ENCODE measurements at places on chromosomes 2 and 18.

- no peak for DNase-seq
Observed at GRCh38 chr2:62267696-62268095, 71.8 kb downstream of the B3GNT2 start.

DNA sequence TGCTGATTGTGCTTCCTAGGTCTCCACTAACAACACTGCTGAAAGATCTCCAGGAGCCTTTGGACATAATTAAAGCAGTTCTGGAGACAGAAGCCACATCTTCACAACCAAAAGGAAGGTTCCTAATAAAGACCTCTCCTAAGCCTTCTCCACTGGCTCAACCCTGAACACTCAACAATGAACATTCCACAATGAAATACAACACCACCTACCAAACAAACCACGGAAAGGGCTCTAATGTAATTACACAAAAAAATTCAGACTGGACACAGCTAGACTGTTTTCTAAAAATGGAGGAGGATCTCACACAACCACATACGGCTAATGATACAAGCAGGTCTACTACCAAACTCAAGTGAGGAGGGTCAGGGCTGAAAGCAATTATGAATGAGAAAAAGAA, 43.6 kb downstream of the NOL10 start:
- no peak for DNase-seq

DNA sequence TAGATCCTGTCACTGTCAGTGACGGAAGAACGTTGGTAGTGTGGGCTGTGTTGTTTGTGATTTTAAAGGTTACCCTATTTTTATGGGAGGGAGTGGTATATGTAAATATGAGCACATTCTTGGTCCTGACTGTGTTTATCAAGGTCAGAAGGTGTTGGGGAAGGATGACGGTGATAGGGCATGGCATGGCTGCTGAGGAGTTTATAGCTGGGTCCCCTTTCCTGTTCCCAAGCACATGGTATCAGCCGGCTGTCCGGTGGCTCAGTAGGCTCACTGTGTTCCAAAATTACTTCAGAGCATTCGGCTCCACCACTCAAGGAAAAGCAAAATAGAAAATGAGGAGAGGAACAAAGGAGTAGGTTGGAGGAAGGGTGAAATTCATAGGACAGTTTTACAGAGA, 28.6 kb downstream of the IRS1 start:
- no peak for DNase-seq

GRCh38 chr2:173898996-173899395, 66.2 kb downstream of the SP3 start:
- no peak for DNase-seq

- no peak for DNase-seq
Observed at GRCh38 chr2:54551123-54551756, 95.1 kb downstream of the SPTBN1 start.

GRCh38 chr18:39951142-39951720, 2003.8 kb upstream of the PIK3C3 start:
- no peak for DNase-seq

DNA sequence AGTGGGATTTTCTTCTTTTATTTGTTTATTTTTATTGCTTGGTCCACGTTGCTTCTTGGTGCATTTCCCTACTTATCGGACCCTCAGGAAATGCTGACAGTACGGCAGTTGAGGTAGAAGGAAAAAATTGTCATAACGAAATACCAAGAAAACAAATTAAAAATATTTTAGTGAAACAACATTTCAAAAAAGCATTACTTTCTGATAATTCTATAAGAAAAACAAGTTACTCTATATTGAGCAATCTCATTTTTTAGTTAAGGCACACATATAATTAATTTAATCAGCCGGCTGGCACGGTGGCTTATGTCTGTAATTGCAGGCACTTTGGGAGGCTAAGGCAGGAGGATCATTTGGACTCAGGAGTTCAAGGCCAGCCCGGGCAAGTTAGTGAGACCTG, 102.1 kb downstream of the SH3YL1 start:
- DNase-seq, result no peak

DNA sequence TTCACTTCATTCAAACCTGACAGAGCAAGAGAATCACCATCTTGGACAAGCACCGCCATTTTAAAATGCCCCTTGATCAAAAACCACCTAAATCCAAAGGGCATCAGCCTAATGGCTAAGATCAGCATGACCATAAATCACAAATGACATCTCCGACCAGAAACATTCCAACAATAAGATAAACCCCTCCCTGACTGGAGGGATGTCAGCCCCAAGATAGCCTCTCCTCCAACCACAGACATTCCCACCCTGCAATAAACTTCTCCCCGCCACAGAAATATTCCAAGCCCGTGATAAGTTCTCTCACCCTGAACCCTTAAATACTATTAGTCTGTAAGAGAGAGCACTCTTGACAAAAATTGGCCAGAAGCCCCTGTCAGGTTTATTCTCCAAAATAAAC, 21.6 kb upstream of the LYPD1 start:
- DNase-seq, result no peak

DNA sequence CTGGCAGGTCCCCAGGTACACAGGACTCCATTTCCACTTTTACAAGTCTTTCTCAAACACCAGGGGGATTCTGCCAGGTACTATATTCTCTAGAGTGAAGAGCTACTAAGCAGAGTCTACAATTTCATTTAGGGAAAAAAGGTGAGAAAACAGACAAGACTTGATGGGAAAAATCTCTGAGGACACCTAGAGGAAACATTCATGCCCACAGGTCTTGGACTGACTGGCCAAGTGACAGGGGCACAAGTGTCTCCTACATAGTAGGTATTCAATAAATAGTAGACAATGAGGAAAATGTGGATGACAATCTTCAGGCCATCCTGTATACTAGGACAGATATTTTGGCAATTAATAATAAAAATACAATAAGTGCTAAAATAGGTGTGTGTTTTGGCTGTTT, 228.6 kb downstream of the CLIP4 start:
- DNase-seq, result no peak

DNA sequence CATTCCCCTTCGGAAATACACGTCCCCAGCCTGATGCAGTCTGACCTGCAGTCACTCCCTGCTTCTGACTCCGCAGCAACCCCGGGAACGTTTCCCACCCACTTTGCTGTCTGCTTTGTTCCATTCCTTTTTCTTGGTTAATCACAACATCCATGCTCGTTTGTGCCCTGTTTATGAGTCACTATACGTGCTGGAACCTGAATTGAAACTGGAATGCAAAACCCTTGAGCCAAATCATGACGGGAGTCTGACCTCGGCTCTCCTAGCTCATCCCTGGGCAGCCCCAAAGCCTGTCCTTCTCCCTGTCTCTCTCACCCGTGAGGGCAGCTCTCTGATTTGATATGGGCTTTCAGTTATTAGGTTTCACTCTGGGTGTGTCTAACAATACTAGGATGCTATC, 57.1 kb upstream of the RNF152 start:
- no peak for DNase-seq

- no peak for DNase-seq
Observed at GRCh38 chr2:48883661-48884060, 128.1 kb upstream of the LHCGR start.

DNA sequence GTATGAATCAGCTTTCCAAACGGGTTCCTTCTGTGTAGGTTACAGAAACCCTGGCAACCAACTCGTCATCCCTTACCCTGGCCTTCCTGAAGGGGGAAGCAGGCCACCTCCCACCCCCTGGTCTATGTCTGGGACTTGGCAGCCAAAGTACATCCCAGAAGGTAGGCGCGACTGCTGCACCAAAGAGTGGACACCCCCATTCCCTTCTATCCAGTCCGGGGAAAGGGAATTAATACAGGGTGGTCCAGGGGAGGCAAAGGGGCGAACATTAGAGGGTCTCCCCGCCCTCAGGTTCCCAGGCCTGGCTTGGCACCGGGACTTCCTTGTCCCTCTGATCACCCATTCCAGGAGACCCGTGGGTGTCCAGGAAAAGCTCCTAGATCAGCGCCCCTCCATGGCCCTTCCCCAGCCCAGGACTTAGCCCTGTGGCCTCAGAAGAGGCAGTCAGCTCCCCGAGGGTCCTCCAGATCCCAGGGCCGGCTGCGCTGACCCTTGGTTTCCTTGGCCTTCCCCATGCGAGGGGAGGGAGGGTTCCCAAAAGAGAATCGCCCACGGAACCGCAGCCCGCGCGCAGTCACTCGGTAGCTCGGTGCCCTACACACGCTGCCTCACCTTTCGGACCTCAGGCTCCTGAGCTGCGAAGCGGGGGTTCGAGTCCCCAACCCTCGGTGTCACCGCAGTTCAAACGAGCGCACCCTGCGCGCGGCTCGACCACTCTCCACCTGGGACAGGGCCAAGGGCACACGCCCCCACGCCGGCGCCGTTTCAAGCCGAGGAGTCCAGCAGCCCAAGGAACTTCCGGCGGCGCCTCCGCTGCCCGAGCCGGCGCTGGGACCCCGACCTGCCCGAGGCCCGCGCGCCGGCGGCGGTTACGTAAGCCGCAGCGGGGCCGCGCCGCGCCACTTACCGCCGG, at the start of gene PER2:
PER2 (minus strand) TSS at position 874 of the 913 bp plus-strand sequence. CDS start 10,674 bp downstream, outside the sequence.
- peak; percentile 27 for DNase-seq

- no peak for DNase-seq
Observed at GRCh38 chr2:159505196-159505595, 111.2 kb downstream of the BAZ2B start.

DNA sequence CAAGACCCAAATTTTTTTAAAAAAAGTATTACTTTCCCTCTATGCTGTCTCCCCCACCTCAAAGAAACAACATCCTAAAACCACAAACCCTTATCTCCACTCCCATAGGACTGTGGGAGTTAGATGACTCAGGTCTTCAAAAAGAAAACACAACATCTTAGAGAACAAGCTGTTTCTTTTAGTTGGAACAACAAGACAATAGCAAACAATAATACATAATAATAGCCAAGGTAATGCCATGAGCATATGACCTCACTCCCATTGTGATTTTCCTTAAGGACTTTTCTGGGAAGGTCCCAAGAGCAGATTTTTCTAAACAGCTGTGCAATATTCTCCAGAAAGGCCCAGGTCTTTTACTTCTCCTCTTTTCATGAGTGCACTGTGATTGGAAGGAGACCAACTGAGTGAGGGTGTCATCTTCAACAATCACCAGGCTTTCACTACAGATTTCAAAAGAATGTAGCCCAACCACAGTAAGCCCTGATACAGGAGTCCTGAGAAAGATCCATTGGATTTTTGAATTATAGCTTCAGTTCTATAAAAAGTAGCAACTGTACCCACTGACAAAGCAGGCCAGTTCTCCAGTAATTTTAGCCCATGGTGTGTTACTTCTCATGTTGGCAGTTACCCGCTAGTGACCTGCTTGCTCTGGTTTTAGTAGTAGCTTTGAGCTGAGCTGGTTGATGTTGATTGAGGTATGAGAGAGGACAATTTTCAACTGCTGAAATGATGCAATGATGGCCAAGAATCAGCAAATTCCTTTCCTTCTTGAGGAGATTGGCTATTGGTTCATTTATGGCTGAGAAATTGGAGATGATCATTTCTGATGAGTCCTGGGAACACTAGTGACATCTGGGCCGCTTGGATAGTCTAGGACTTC, 144.5 kb upstream of the TCF4 start:
- DNase-seq, result no peak

DNA sequence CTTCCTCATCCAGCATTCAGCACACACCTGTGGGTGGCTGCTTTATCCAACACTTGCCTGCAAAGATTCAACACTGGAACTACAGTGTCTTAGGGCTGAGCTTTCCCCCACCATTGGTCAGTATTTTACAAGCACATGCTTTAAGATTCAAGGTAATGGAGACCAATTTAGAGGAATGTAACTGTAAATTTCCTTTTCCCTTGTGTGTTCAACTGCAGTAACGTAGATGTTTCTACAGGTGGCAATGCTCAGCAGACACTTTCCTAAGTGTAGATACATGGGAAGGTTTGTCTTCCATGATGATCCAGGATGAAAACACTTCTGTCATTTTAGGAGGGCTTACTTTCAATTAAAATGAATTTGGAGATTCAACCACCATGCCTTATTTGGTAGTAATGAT, 143.6 kb upstream of the PXDN start:
- no peak for DNase-seq

GRCh38 chr2:156907806-156908205, 349.7 kb upstream of the GALNT5 start:
- no peak for DNase-seq

GRCh38 chr2:188345831-188346458, 54.3 kb downstream of the GULP1 start:
- DNase-seq, result no peak

DNA sequence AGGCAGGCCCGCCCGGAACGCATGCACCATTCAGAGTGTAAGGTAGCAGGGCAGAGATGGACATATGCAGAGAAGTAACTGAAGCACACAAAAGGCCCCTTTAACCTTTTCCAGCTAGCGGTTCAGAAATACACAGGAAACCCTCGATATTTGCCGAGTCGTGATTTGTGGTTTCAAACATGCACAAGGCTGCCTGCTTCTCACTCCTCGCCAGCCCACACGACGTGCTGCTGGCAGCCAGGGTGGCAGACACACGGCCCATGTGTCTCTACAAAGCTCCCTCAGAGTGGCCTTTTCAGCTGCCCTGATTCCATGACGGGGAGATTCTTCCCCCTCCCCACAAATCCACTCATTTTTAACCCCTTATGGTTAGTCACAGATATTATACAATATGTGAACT, 23.6 kb downstream of the ZBTB7C start:
- DNase-seq, result no peak

DNA sequence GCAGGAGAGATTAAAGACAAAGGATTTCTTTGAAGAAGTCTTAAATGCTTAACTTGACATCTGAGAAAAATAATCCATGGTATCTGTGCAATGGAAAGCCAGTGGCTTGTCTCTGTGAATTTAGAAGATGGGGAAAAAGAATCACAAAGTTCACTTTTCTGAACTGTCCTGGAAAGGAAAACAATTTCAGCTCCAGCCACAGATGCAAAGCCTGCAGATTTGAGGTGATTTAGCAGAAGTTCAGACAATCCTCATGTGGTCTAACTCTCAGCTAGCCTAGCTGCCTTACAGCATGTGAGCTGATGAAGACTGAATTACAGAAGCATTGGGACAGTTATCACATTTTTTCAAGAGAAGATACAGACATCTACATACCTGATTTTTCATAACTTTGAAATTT, 126.7 kb upstream of the ITGB6 start:
- DNase-seq, result no peak

GRCh38 chr18:34514238-34514637, 195.9 kb upstream of the DTNA start:
- DNase-seq, result no peak

GRCh38 chr2:140442319-140442718, 1662.1 kb upstream of the NXPH2 start:
- DNase-seq, result no peak

- no peak for DNase-seq
Observed at GRCh38 chr2:227703280-227703732, 14.5 kb downstream of the SLC19A3 start.

- DNase-seq, result no peak
Observed at GRCh38 chr2:183359867-183360266, 235.6 kb downstream of the NUP35 start.

GRCh38 chr18:63158676-63159291, 160.8 kb downstream of the BCL2 start:
- no peak for DNase-seq

- DNase-seq, result no peak
Observed at GRCh38 chr2:61465045-61465444, 5.8 kb downstream of the USP34 start.

GRCh38 chr18:53843763-53844162, 380.7 kb downstream of the MBD2 start:
- DNase-seq, result no peak
